ENCODE measurements at places on chromosomes 12 and 14.
A peak's percentile ranks its signal among the peaks of the same experiment; 100 is the strongest.

GRCh38 chr14:64186231-64187129, 107.7 kb downstream of the ESR2 start:
- DNase-seq, result no peak

DNA sequence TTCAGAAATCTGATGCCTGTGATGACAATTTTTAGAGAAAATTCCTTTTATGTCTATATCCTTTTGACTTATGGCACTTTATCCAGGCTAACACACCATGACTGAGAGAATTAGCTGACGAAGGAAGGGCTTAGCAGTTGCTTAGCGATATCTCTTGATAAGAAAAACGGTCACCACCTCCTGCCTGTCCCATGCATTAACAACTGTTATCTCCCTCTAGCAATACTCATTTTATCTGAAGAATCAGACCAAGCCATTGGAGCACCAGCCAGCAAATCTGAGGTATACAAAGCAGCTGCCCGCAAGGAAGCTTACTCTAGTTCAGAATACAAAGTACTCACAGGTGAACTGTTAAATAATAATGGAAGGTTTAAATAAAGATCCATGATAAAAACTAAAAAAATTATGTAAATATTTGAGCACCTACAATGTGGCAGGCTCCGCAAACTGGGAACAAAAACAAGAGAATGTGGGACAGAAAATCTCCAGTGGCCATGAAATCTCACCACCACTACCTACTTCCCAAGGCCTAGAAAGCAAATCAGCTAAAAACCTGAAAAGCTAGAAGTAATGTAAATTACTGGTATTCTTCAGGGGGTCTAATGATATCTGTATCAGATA, 24.3 kb downstream of the PPM1H start:
- no peak for DNase-seq

DNA sequence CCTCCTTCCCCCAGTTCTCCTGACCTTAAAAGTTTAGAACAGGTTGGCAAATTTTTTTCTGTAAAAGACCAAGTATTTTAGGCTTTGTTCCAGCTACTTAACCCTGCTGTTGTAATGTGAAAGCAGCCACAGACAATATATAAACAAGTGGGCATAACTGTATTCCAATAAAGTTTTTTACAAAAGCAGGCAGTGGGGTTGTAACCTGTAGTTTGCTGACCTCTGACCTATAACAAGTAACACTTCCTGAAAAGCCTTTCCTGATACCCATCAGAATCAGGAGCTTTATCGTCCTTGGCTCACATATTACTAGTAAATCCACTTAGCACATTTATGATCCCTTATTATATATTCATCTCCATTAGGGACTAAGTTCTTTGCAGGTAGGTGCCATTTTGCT, 13.1 kb upstream of the SMARCC2 start:
- DNase-seq, result no peak

- no peak for DNase-seq
Observed at GRCh38 chr12:72522411-72522810, 250.2 kb downstream of the TRHDE start.

GRCh38 chr12:52924764-52925716, 20.2 kb upstream of the KRT8 start:
- no peak for DNase-seq

- DNase-seq, result no peak
Observed at GRCh38 chr12:26841085-26841484, 8.1 kb upstream of the ITPR2 start.

GRCh38 chr14:103607822-103608221, 21.2 kb upstream of the KLC1 start:
- DNase-seq, result no peak

- no peak for DNase-seq
Observed at GRCh38 chr12:3380200-3381043, 110.6 kb upstream of the PRMT8 start.

DNA sequence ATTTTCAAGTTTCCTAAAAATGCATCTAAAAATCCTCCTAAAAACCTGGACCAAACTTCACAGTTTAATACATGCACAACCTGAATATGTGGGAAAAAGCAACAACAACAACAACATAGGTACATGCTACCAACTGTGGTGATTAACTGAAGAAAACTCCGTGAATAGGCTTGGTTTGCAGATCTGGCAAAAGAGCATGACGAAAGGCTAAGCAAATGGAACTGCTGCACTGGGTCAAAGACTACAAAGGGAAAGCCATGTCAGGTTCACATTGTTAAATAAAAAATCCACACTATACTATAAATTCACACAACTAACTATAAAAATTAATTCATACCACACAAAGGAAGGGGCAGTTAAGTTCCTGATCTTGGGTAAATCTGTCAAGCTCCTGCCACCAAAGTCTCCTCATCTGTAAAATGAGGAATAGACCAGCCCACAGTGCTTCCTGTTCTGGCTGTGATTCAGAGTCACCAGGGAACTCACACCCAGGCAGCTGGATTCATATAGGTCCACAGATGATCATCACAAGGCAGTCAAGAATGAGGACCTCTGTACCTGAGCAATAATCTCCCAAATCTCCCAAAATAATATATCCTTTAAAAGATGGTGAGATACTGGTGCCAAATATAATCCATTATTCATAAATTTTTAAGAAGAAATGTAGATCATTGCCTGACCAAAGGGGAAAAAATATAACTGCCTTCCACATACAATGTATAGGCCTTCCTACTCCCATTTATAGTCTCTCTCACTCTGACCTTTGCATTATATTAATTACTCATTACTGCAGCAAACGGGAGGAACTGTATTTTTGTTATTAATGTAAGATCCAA, 7.0 kb downstream of the CORO1C start:
- DNase-seq, result no peak

GRCh38 chr14:67579040-67579439, 21.0 kb downstream of the PIGH start:
- DNase-seq, result no peak

DNA sequence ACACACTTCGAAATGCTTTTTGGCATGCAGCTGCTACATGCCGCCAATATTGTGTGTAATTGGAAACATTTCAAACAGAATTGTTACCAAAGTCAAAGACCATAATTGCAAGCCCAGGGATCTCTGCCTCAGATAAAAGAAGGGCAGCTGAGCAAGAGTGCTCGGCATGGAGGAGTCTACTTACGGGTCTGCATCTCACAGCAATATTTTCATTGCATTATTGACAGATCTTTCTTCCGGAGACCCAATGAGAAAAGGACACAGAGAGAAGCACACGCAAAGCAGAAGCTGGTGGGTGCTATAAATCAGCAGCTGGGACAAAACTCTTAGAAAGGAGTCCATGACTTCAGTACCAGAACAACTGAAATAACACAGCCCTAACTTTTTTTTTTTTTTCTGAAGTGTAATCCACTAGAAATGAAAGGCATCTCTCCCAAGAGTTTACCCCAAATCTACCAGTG, 4.9 kb downstream of the PRICKLE1 start:
- DNase-seq, result no peak

DNA sequence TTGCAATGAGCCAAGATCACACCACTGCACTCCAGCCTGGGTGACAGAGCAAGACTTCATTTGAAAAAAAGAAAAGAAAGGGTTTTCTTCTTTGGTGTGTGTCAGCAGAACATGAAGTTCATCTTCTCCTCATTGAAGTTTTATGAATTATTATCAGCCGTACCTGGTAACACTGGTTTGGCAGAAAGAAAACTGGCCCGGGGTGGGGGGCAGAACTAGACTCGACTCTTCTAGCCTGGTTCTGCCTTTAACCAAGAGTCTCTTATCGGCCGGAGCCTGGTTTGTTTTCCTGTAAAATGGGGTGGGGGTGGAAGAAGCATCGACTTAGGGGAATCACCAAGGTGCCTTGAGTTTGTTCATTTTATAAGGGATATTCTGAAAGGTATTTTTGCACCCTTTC, 64.1 kb downstream of the TECPR2 start:
- no peak for DNase-seq

GRCh38 chr12:53208877-53209463, 1.9 kb upstream of the ITGB7 start:
- DNase-seq, result peak; percentile 54

GRCh38 chr12:55940065-55940732, 9.2 kb downstream of the DGKA start:
- DNase-seq, result peak; percentile 78

DNA sequence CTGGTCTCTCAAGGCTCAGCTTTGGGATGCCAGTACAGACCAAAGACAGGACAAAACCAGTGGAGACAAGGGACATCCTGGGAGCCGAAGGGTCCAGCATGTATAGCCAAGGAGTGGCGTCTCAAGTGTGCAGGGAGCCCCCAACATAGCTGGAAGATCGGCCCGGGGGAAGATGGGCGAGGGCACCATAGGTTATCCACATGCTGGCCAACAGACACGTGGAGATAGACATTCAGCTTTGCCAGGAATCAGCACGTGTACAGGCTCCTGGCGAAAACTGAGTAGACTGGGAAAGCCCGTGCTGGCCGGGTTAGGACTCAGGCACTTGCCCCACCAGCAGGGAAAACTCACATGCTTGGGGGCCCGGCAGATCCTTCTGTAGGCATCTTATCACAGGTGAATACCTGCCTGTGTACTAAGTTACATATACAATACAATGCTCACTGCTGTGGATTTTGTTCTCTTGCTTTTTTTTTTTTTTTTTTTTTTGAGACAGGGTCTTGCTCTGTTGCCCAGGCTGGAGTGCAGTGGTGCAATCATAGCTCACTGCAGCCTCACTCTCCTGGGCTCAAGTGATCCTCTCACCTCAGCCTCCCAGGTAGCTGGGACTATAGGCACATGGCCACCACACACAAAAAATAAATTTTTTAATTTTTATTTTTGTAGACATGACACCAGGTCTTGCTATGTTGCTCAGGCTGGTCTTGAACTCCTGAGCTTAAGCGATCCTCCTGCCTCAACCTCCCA, 5.6 kb upstream of the ANKRD9 start:
- no peak for DNase-seq

DNA sequence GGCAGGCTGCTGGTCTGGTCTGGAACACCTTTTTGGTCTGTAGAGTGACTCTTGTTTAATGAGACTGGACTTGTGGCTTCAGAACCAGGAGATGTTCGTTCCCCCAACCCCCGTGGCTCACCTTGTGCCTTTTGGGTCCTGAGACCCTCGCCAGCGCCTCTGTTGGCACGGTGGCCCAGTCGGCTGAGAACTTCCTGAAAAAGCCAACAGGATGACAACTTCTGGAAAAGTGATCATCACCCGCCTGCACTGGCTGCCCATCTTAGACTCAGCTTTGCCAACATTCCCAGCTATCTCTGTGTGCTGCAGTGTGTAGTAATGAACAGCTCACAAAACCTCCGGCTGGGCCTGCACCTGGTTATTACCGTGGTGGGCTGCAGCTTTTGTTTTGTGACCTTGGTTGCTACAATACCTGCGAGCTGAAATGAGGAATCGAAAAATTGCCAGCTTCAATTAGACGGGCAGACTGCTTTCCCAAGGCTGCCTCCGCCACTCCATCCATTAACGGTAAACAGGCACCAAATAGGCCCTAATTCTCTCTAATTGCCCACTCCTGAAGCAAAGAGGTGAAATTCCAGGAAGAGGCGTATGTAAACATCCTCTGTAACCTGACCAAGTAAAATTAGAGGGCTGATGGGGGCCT, 16.0 kb downstream of the MEG3 start:
- no peak for DNase-seq

DNA sequence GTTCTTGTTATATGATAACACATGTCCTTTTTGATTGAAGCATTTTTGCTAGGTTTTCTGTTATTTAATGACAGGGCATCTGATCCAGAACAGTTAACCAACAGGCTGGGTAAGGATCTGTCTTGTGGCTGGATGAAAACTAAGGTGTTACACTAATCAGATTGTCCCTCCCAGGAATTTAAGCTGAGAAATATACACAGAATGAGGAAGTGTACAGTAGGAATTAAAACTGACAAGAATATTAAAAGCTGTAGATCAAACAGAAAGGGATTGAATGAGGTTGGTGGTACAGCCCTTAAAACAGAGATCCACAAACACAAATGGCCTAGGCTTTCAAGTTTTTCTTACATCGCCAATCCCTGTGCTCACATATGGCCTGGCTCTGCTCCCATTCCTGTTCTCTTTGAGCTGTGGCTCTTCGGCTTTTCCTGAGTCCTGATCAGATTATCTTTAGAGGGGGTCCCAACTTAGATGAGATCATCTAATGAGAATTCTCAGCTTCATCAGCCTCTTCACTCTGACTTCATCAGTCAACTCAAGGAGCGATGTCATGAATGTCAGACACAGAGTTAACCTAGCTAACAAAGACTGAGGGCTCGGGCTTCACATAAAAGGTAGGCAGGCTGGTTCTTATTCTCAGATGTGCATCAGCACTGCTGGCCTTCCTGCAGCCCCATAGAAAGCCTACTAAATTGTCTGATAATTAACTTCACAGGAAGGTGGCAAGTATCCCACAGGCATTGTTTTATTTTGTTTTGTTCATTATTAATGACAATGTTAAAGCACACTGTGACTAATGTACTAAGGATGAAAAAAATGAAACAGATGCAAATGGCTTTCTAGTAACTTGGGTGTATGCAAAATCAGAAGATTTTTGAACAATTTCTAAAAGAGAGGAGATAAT, 11.4 kb downstream of the PYGL start:
- no peak for DNase-seq

- DNase-seq, result peak; percentile 15
Observed at GRCh38 chr14:93114713-93115068, 1.0 kb downstream of the ITPK1 start.

GRCh38 chr12:82461836-82462235, 103.5 kb downstream of the METTL25 start:
- DNase-seq, result no peak

DNA sequence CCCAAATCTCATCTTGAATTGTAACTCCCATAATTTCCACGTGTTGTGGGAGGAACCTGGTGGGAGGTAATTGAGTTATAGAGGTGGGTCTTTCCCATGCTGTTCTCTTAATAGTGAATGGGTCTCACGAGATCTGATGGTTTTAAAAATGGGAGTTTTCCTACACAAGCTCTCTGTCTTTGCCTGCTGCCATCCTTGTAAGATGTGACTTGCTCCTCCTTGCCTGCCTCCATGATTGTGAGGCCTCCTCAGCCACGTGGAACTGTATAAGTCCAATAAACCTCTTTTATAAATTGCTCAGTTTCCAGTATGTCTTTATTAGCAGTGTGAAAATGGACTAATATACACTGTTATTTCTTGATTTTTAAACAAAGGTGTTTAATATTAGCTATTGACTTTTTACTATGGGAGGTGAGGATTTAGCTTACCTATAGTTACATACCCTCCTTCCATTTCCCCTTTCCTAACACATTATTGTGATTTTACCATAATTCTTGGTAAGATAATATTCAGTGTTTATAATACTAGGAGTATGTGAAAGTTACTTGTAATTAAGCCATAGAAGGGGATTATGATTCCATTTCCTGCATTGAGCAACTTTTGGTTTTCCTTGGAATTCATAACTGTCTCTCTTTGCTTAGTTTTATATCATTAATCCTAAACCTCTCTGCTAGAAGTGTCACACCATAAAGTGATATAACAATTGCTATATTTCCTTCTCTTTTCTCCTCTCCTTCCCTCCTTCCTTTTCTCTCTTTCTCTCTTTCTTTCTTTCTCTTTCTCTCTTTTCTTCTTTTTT, 151.0 kb upstream of the KRAS start:
- no peak for DNase-seq

DNA sequence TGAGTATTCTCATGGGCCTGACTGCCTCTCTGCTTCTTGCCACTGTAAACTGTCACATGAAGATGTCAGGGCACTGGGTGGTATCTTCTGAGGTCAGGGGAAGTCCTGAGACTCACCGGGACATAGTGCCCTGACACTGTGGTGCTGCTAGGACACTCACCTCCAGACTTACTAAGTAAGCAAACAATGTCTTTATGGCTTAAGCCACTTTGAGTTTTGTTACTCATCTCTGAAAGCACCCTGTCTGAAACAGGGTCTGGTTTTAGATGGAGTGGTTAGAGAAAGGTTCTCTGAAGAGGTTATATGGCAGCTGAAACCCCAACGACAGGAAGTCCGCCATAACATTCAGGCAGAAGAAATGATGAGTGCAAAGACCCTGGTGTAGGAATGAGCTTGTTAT, 22.7 kb downstream of the GPR19 start:
- peak; percentile 53 for DNase-seq
